ENCODE measurements at places on chromosomes 3 and 15.

- DNase-seq = no peak
These were observed 100.8 kb downstream of the ADAMTS9 start for GRCh38 chr3:64586952-64587351.

DNA sequence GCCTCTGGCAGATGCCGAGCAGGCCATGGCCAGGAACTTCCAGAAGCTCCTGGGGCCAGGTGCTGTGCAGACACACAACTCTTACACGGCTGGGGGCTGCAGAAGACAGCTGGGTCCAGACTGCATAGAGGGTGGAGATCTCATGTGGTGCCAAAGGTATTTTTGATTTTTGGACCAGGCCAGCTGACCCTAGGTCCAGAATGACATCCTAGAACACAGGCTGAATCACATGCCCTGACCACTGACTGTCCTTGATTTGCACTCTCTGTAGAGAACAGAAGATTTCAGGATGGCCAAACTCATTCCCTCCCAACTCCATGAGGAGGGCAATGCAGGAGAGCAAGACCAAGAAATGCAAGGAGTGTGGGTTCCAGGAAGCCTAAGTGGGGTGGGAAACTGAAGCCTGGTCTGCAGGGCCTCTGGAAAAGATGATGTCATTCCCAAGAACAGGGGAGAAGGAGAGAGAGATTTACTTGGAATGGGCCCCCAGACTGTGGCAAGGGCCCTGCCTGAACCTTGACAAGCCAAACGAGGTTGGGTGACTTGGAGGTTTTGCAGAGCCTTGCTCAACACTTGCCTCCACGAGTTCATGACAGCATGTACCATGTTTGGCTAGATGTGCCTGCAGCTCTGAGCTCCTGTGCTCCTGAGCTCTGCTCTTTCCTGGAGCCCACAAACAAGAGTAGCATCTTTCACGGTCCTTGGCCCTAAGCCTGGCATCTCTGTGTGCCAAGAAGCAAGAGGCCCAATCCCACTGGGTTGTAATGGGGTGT is 38.5 kb upstream of the CTSH start:
- no peak for DNase-seq

DNA sequence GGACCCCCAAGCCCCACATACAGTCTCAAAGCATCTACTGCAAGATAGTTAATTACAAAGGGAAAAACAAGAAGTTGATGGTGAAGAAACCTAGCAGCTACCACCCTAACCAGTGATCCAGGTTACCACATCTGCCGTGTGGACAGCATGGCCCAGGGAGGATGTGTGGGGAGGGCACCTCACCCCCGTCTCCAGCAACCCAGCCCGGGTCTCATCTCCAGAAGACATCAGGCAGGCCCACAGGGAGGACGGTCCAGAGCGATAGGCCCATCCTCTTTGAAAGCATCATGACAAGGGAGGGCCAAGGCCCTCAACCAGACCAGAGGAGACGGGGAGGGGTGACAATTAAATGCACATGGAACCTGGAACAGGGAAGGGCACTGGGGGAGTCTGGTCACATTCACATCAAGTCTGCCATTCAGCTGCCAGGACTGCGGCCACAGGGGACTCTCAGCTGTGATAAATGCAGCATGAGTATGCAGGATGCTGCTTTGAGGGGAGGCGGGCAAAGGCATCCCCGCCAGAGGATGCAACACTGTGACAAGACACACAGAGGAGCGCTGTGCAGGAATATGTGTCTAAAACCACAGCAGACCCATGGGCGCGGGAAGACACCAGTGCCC is 18.8 kb downstream of the ZXDC start:
- DNase-seq = no peak

DNA sequence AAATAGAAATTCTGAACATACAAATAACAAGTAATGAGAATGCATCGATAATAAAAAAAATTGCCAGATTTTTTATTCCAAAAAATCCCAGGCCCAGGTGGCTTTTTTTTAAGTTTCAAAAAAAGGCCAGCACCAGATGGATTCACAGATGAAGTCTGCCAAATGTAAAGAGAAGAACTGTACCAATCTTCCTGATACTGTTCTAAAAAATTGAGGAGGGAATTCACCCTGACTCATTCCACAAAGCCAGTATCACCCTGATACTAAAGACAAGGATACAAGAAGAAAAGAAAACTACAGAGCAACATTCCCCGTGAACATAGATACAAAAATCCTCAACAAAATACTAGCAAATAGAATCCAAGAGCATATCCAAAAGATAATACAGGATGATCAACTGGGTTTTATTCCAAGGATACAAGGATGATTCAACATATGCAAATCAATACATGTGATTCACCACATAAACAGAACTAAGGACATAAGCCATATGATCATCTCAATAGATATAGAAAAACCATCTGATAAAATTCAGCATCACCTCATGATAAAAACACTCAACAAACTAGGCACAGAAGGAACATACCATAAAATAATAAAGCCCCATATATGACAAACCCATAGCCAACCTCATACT is 44.1 kb upstream of the XCR1 start:
- no peak for DNase-seq

GRCh38 chr3:113214917-113215595 is 3.7 kb downstream of the BOC start:
- peak; percentile 36 for DNase-seq

Data from fibroblast of villous mesenchyme (primary cell).